Bronchial smooth muscle cell (primary cell): ENCODE measurements at places on chromosomes 7 and 10. TPM values are rescaled to one million over a fixed set of nuclear protein-coding genes. Genes with fewer than 3 reads are reported as not detected.

PRSS2 gene
- total RNA-seq, result not detected in 2 replicates

YKT6 gene
- total RNA-seq, result 45.6 and 70.6 TPM in 2 replicates

KCP gene
- 0.32 and 0.34 TPM in 2 replicates for total RNA-seq

ARHGEF5 gene
- total RNA-seq, result 0.63 and 1.4 TPM in 2 replicates

TSPAN15 gene
- total RNA-seq, result 2.1 TPM in 1 of 2 replicates, not detected in the other

GLCCI1 gene
- 4.1 and 13.8 TPM in 2 replicates for total RNA-seq

BAIAP2L1 gene
- total RNA-seq, result 0.77 and 1.3 TPM in 2 replicates

BMS1 gene
- total RNA-seq, result 11.5 and 14.0 TPM in 2 replicates

FAM20C gene
- total RNA-seq, result 37.5 and 61.9 TPM in 2 replicates

CALCR gene
- total RNA-seq, result not detected in 2 replicates

CHAT gene
- total RNA-seq, result not detected in 2 replicates

C10orf62 gene
- total RNA-seq, result not detected in 2 replicates

HYAL4 gene
- not detected in 2 replicates for total RNA-seq

CTTNBP2 gene
- 11.3 and 16.3 TPM in 2 replicates for total RNA-seq

TMEM196 gene
- total RNA-seq, result not detected in 2 replicates

TMEM176B gene
- 0.09 TPM in 1 of 2 replicates, not detected in the other for total RNA-seq

ZNF438 gene
- 3.0 and 3.3 TPM in 2 replicates for total RNA-seq

HNRNPA2B1 gene
- total RNA-seq, result 43.9 and 80.4 TPM in 2 replicates

PRSS58 gene
- not detected in 2 replicates for total RNA-seq

GTF2IRD1 gene
- 5.2 and 6.6 TPM in 2 replicates for total RNA-seq

SPDYE9 gene
- total RNA-seq, result not detected in 2 replicates

EBLN1 gene
- not detected in 2 replicates for total RNA-seq

FAM237B gene
- total RNA-seq, result not detected in 2 replicates

KCND2 gene
- total RNA-seq, result 3.3 and 5.0 TPM in 2 replicates

ARL3 gene
- total RNA-seq, result 8.4 and 9.5 TPM in 2 replicates

NOS3 gene
- 0.17 and 0.32 TPM in 2 replicates for total RNA-seq

SAMD9L gene
- 11.0 and 16.2 TPM in 2 replicates for total RNA-seq

ZNF3 gene
- total RNA-seq, result 22.9 and 25.6 TPM in 2 replicates

HERC4 gene
- 38.9 and 65.3 TPM in 2 replicates for total RNA-seq

CPED1 gene
- total RNA-seq, result 29.8 and 36.9 TPM in 2 replicates

PRSS37 gene
- not detected in 2 replicates for total RNA-seq

ZC3HAV1L gene
- 2.8 and 3.8 TPM in 2 replicates for total RNA-seq

OR9A2 gene
- not detected in 2 replicates for total RNA-seq

MCM10 gene
- 0.34 and 1.3 TPM in 2 replicates for total RNA-seq

NPY gene
- total RNA-seq, result not detected in 2 replicates

IFT22 gene
- 23.6 and 38.6 TPM in 2 replicates for total RNA-seq

SHTN1 gene
- 1.2 and 1.3 TPM in 2 replicates for total RNA-seq
